ENCODE measurements at places on chromosomes 2 and 18.
A peak's percentile ranks its signal among the peaks of the same experiment; 100 is the strongest.

DNA sequence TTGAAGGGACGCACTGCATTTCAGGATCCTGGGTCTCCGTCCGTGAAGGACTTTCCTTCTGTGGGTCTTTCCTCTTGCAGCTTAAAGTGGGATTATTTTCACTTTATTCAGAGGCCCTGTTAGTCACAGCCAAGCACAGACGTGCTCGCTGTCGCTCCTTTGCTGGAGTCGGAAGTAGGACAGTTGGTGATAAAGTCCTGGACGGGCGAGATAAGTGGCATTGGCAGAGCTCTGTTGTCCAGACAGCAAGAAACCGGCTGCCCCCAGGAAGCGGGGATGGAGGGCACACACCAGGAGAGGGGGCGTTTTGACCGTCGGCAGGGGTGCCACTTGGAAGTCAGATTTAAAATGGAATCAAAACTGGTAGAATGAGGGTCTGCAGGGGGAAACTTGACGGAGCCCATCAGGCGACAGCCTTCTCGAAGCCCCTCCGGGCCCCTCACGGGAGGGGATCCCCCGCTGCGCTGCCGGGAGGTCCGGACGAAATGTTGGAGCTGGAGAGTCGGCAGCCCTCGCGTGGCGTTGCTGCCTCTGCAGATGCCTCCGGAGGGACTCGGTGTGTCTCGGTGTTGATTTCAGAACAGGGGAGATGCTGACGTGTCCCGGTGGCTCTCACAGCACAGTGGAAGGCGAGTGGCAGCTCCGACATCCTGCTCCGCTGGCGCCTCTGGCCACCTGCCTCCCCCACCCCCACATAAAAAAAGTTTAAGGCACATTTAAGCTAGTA is 124.2 kb downstream of the NFATC1 start:
- DNase-seq, result peak; percentile 45

GRCh38 chr2:195734931-195735330 is 77.9 kb downstream of the SLC39A10 start:
- DNase-seq, result no peak

GRCh38 chr2:86274918-86275275 is 62.5 kb downstream of the REEP1 start:
- DNase-seq, result no peak

- no peak for DNase-seq
These were observed 13.8 kb downstream of the TPGS2 start for GRCh38 chr18:36814994-36815393.

GRCh38 chr2:55703350-55703749 is 9.7 kb upstream of the PNPT1 start:
- no peak for DNase-seq

DNA sequence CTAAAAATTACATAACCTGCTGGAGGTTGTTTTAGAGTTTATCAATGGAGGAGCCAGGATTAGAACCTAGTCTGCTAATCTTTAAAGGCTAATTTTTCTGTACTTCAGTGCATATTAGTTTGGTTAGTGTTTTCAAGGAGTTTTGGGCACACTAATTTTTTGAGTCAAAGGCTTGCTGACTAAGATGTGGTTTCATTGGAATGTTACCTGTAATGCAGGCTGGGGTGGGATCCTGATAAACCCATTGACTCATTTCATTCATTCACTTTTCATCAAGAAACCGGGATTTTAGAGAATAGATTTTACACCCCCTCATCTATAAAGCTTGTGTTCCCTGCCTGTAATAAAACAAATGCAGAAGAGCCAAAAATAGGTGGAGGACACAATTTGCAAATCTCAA is 91.9 kb upstream of the IL1R2 start:
- DNase-seq, result no peak

GRCh38 chr18:74396171-74397169 is 60.6 kb downstream of the DIPK1C start:
- no peak for DNase-seq

GRCh38 chr2:18473241-18474181 is 86.9 kb downstream of the RDH14 start:
- DNase-seq, result no peak

- DNase-seq, result no peak
These were observed 31.8 kb downstream of the HDAC4 start for GRCh38 chr2:239368906-239369552.

DNA sequence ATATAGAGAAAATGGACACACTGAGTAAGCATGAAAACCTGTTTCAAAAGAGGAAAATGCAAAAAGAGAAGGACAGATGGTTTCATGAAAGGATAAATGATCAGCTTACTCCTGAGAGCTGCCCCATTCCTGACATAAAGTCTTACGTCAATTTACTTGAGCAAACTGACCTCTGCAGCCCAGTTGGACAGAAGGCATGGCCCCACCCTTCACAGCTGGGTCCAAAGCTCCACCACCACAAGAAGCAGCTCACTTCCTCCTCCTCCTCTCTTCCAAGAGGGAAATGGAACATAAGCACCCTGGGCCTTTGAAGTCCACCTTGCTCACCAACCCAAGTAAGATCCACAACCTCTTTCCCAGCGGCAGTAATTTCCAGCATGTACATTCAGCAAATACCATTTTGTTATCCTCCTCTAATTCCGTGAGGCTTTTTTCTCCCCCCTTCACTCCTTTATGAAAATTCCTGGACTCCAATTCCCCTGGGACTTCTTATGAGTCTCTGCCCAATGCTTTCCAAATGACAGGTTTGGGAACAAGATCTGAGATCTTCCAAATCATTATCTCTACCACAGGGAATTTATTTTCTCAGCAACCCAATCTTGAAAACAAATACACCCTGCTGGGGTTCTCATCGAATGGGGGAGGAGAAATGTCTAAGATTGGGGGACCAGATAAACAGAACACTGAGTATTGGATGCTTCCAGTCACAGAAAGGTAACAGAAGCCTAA is 10.1 kb downstream of the COL4A4 start:
- no peak for DNase-seq

- no peak for DNase-seq
These were observed 27.2 kb upstream of the ACYP2 start for GRCh38 chr2:54088191-54088634.

DNA sequence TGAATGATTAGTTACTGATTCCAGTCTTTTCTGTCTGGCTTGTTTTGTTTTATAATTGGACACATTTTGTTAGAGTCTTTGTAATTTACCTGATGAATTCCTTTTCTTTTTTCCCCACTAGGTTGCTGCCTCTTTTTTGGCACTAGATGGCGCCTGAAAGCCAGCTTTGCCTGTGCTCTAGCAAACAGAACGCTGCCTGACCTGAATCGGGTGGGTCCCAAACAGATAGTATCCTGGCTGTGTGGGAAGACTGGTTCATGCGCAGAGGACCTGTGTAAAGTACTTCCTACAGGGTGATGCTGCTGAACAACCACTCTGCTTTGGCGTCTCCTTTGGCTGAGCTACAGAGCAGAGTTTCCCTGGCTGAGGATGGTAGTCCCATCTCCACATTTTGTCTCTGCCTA is 288.2 kb downstream of the IKZF2 start:
- DNase-seq, result no peak

- no peak for DNase-seq
These were observed 52.1 kb downstream of the PSTPIP2 start for GRCh38 chr18:46019936-46020335.

- DNase-seq, result peak; percentile 21
These were observed 2.3 kb upstream of the TFCP2L1 start for GRCh38 chr2:121287146-121287798.

GRCh38 chr2:187527262-187527661 is 27.0 kb downstream of the TFPI start:
- DNase-seq, result no peak

DNA sequence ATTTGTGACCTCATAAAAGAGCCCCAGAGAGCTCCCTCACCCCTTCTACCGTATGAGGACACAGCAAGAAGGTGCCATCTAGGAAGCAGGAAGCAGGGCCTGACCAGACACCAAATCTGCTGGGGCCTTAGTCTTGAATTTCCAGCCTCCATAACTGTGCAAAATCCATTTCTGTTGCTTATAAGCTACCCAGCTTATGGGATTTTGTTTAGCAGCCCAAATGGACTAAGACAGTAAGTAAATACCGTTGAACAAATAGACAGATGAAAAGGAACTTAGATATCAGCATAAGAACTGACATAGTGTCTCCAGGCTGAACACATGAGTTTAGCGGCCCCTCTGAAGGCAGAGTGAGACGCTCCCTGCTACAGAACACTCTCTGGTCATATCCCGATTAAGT is 130.9 kb downstream of the UXS1 start:
- DNase-seq, result no peak

DNA sequence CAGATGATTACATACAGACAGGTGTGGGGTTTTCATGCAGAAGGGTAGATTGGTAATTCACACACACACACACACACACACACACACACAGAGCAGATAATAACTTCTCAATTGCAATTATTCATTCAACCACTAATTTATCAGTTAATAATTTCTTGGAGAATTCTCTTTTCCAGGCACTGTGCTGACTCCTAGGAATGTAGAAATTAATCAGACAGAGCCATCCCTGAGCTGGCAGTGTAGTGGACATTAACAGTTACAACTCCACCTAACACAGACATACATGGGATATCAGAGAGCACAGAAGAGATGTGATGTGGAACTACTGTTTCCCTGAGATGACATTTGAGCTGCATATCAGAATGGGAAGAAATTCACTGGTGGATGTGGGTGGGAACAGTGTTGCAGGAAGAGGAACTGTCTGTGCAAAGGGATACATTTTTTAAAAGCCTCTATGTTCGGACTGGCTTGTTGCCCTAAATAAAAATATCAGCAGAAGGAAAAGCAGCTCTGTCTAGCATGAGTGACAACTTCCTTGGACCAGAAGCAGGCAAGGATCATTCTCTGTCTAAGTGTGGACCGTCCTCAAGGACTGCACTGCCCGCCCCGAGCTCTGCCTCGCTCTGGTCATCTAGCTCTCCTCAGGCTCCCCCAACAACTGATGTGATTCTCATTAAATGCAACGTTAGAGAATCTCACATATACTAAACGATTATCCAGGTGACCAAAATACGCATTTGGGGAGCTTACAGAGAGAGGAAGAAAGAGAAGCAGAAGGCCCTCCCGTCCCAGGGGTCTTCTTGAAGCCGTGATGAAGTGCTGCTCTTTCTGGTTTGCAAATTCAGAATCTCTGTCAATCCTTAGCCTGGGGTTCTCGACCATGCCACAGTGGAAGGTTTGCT is 173.4 kb upstream of the TRIB2 start:
- DNase-seq, result no peak

- DNase-seq, result no peak
These were observed 44.1 kb downstream of the NEDD4L start for GRCh38 chr18:58087928-58088690.
